T-helper 2 cell treated with Interferon-gamma antibody and Interleukin-4, amounts not matched to agents 5 μg/mL and 100 μg/mL, for 36 hours (primary cell): ENCODE measurements at places on chromosomes 6 and 20.

GRCh38 chr6:90805619-90806155, 218.8 kb upstream of the MAP3K7 start:
- H3K4me1 ChIP-seq = no peaks in the 10 kb centered on the region
- no peaks in the 10 kb centered on the region for H3K36me3 ChIP-seq
- H3K27me3 ChIP-seq = no peaks in the 10 kb centered on the region

DNA sequence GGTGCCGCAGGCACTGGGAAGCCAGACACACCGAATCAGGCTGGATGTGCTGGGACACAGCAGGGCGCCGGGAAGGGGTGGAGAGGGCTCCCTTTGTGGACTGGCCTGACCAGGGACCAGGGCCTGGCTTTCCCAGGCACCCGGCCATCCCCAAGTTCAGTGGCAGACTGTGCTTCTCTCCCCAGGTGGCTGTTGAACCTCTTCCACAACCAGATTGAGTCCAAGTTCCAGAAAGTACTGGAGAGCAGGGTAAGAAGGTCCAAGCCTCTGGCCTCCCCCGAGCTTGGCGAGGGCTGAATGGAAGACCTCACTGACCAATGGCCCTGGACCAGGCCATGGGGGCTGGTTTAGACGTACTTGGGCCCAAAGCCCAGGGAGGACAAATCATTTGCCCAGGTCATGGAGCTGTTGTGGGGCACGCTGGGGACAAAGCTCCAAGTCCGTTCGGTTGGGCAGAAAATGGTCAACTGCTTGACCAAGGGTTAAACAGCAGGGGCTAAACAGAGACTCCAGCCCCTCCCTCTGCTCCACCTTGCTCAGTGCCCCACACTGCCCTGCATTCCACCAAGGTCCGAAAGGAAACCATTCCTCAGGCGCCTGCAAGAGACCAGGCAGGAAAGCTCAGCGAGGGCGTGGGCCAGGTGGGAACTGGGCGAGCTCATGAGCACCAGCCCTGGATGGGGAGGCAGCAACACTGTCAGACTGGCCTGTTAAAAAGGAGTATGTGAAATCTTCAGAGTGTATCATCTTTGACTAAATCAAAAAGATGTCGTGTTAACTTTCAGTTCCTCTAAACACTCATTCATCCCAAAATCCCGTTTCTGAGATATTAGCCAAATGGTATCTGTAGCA, 9.1 kb downstream of the LBP start:
- no peak overlapping the region for H3K4me3 ChIP-seq
- no peaks in the 10 kb centered on the region for H3K27me3 ChIP-seq
- H3K27ac ChIP-seq = no peak overlapping the region
- no peak for DNase-seq
- H3K36me3 ChIP-seq = no peaks in the 10 kb centered on the region
- peaks cover 5% of the 10 kb centered on the region for H3K4me1 ChIP-seq

GRCh38 chr6:157017861-157018260, 240.7 kb downstream of the ARID1B start:
- no peak overlapping the region for H3K4me3 ChIP-seq
- DNase-seq = no peak
- no peak overlapping the region for H3K27ac ChIP-seq
- no peaks in the 10 kb centered on the region for H3K27me3 ChIP-seq
- H3K4me1 ChIP-seq = peaks cover 32% of the 10 kb centered on the region

GRCh38 chr6:17714879-17715851, 8.4 kb upstream of the NUP153 start:
- peak; percentile 39 for DNase-seq

DNA sequence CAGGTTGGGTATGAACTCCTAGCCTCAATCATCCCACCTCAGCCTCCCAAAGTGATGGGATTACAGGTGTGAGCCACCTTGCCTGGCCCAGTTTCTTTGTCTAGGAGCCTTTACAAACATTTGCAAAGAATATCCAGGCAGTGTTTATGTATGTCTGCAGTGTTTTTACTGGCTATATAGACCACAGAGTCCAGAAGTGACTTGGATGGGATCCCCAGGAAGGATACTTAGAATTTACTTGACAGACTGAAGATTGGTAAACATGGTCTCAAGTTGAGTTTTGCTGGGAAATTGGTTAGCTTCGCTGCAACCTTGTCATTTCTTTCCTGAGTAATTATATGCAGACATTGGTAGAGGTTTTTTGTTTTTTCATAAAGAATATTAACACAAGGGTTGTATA, 23.8 kb downstream of the JARID2 start:
- H3K4me3 ChIP-seq = no peak overlapping the region
- peaks cover 11% of the 10 kb centered on the region for H3K36me3 ChIP-seq
- H3K27me3 ChIP-seq = no peaks in the 10 kb centered on the region
- no peak for DNase-seq

DNA sequence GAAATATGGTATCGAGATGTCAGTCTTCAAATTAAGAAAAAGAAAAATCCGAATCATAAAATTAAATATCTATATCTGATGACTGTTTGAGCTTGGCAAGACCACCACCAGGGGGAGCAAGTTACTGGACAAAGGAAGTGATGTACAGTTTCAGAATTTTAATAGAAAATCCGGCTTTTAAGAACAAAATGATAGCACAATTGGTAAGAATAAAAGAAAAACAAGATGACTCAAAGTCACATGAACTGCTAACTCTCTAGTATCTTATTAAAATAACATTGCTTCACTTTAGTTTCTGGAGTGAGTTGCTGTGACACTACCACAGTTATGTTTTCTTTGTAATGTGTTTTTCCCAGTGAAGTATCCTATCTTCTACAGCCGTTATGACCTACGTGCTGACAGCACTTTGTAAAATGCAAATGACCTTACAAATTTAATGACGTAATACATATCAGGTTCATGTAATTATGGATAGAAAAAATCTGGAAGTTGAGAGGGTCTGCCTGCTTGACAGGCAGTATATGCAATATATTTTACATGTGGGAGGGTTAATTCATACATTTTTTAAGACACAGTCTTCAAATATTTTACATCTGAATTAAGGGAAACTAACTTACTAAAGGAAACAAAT, 405.3 kb upstream of the HS3ST5 start:
- H3K36me3 ChIP-seq = no peaks in the 10 kb centered on the region
- H3K4me1 ChIP-seq = no peaks in the 10 kb centered on the region
- H3K4me3 ChIP-seq = no peak overlapping the region
- no peak for DNase-seq
- H3K27me3 ChIP-seq = no peaks in the 10 kb centered on the region

DNA sequence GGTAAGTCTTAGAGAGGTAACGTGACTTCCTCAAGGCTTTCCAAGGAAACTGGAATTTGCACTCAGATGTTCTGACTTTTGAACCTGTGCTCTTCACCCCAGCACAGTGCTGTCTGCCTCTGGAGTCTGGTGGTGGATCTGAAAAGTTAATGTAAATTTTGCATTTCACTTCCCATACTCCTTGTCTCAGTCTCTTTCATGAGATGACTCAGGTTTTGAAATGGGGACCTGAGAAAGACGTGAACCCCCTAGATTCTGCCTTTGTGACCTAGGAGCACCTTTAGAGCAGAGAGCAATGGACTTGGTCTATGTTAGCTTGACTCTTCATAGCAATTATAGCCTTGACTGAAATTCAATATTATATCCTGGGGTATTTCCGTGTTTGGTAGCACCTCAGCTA, 223.0 kb downstream of the QKI start:
- H3K27ac ChIP-seq = no peak overlapping the region
- no peak overlapping the region for H3K4me3 ChIP-seq
- no peaks in the 10 kb centered on the region for H3K27me3 ChIP-seq
- H3K4me1 ChIP-seq = no peaks in the 10 kb centered on the region
- no peaks in the 10 kb centered on the region for H3K36me3 ChIP-seq

- no peak overlapping the region for H3K27ac ChIP-seq
- H3K4me3 ChIP-seq = no peak overlapping the region
- H3K27me3 ChIP-seq = no peaks in the 10 kb centered on the region
These were observed 144.8 kb downstream of the DTNBP1 start for GRCh38 chr6:15518057-15518456.

- H3K27ac ChIP-seq = no peak overlapping the region
- no peak for DNase-seq
These were observed 127.2 kb downstream of the CD109 start for GRCh38 chr6:73823046-73823735.

- H3K36me3 ChIP-seq = peaks cover 18% of the 10 kb centered on the region
- no peak overlapping the region for H3K4me3 ChIP-seq
- no peaks in the 10 kb centered on the region for H3K27me3 ChIP-seq
- H3K4me1 ChIP-seq = peaks cover 32% of the 10 kb centered on the region
- H3K27ac ChIP-seq = no peak overlapping the region
- no peak for DNase-seq
These were observed 21.7 kb downstream of the TRAF3IP2 start for GRCh38 chr6:111583986-111584385.

- H3K27ac ChIP-seq = no peak overlapping the region
- H3K36me3 ChIP-seq = peaks cover 6% of the 10 kb centered on the region
- no peak for DNase-seq
- peaks cover 3% of the 10 kb centered on the region for H3K27me3 ChIP-seq
- H3K4me1 ChIP-seq = peaks cover 21% of the 10 kb centered on the region
- H3K4me3 ChIP-seq = no peak overlapping the region
These were observed 212.3 kb upstream of the PRDM1 start for GRCh38 chr6:105873799-105874198.

DNA sequence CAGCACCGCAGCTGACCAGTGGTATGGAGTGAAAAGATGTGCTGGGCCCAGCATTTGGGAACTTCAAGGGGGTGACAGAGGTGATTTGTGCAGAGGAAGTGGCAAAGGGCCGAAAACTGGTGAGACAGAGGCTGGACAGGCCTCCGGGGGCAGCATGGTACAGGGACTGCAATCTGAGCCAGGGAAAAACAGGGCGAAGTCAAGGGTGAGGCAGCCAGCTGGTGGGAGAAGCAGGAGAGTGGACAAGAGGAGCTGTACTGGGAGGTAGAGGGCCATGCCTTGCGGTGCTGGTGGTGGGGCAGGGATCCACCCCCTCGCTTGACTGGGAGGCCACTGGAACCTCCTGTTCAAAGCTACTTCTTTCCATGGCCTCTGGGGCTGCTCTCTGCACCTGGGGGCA, 7.3 kb upstream of the GFRA4 start:
- H3K4me1 ChIP-seq = peaks cover 17% of the 10 kb centered on the region
- H3K4me3 ChIP-seq = no peak overlapping the region
- no peak for DNase-seq
- H3K27me3 ChIP-seq = peaks cover 37% of the 10 kb centered on the region
- no peaks in the 10 kb centered on the region for H3K36me3 ChIP-seq

DNA sequence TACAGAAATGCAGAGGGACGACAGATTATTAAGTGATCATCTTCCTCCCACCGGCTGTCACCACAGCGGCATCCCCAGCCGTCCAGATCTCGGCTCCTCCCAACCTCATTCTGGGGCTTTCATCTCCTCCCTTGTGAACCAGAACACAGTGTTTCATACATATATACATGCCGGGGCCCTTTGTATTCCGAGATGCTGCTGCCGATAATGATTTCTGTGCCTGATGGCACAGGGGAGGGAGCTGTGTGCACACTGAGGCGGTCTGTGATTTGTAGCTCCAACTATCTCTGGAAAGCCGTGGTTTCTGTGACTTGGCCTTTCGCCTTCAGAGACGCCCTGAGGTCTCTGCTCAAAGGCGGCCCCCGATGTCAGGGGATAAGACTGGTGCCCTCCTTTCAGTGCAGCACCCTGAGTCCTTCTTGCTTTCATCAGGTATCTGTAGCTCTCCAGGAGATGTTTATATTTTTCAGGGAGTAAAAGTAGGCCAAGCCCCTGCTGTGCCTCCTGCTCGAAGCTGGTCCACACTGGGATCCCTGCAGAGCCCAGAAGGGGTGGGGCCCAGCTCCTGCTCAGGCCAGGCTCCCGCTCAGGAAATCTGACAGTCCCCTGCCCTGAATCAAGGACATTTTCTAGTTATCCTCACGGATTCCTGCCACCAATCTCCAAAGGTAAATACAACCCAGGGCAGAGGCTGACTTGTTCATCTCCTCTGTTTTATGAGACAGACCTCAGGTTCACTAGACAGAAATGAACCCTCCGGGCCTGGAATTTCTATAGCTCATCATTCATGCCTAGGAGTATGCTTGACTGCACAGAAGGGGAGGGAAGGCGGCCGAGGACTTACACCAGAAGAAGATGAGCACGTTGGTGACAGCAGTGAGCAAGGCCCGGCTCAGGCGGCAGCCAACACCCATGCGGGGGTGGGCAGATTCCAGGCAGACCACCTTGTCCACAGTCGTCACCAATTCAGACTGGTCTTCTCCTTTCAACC, 11.2 kb downstream of the LEMD2 start:
- no peak overlapping the region for H3K27ac ChIP-seq
- DNase-seq = no peak
- H3K4me3 ChIP-seq = no peak overlapping the region
- H3K4me1 ChIP-seq = peaks cover 4% of the 10 kb centered on the region
- H3K27me3 ChIP-seq = no peaks in the 10 kb centered on the region
